ENCODE measurements at places on chromosomes 16 and 17. TPM values are rescaled to one million over a fixed set of nuclear protein-coding genes. Genes with fewer than 3 reads are reported as not detected.

GRCh38 chr17:81373536-81374160 is 21.6 kb upstream of the BAHCC1 start:
- DNase-seq = no peak

- DNase-seq = no peak
Measured at GRCh38 chr16:59432896-59433295, 698.8 kb upstream of the GOT2 start.

- no peak for DNase-seq
Measured at GRCh38 chr17:20284022-20284421, 183.3 kb downstream of the LGALS9B start.

DNA sequence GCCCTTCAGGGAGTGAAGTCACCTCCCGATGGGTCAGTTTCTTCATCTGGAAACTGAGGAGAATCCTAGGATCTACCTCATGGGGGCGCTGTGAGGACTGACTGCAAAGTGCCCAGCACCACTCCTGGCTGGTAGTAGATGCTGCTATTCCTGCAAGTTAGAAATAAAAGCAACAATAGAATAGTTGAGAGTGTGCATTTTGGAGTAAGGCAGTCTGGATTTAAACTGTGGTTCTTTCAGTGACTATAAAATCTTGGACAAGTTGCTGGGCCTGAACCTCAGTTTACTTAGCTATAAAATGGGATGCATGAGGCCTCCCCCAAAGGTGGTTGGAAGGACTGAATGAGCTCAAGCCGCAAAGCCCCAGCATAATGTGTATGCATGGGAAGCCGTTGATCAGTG is 70.6 kb downstream of the CYB5B start:
- DNase-seq = no peak

DNA sequence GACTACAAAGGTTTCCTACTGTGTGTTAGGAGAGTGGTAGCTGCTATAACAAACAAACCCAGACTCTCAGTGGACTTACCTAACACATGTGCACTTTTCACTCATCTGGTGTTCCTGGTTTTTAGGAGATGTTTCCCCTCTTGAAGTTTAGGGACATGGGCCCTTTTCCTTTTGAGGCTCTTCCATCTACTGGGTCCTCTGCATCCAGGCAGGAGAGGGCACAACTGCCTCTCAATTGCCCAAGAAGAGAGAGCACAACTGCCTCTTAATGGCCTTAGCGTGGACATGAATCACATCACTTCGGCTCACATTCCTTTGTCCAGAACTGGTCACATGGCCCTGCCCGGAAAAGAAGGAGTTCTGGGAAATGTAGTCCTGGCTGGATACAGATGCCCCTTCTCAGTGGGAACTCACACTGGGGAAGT is 9.8 kb upstream of the TNRC6C start:
- peak; percentile 59 for DNase-seq

DNA sequence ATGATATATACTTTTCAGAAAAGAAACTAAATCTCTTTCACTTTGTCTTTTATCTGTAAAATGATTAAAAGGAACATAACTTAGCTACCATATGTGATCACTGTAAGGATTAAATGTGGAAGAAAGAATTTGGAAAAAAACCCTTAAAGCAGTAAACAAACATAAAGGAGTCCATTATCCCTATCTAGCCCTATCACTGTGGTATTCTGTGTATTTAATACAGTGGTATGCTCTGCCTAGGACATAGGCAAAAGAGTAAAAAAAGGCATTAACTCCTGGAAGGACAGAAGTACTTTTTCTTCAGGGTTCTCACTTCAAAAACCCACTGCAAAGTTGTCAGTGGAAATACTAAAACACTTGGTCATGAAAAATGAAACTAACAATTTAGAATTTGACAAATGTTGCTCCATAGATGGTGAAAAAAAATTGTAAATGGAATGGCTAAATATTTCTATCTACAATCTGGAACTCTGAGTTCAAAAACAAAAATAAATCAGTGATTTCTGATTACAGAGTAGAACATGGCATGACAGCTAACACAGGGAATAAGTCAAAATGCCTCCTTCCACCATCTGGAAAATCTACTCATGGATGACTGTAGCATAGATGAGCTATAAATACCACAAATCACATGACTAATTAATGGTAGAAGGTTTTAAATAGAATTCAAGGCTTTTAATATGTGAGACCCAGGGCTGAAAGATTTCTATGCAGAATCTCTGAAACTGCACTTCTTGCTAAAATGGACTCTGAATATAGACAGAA is 140.1 kb downstream of the ITFG1 start:
- no peak for DNase-seq

- no peak for DNase-seq
Measured at GRCh38 chr16:19776565-19776964, 58.5 kb downstream of the IQCK start.

The CLDN7 gene
- polyA plus RNA-seq = 290 TPM

The PRAC2 gene
- polyA plus RNA-seq = not detected

The GLP2R gene
- polyA plus RNA-seq = 2.3 TPM

Measured in hepatocyte (in vitro differentiated cells).